ENCODE measurements at places on chromosomes 12 and 14. TPM values are rescaled to one million over a fixed set of nuclear protein-coding genes. Genes with fewer than 3 reads are reported as not detected.

GRCh38 chr14:67987606-67988005 lies 168.0 kb downstream of the RAD51B start:
- no peak overlapping the region for H3K27ac ChIP-seq
- no peaks in the 10 kb centered on the region for H3K36me3 ChIP-seq
- no peak overlapping the region for H3K4me3 ChIP-seq

GRCh38 chr14:35438910-35439713 lies 34.6 kb upstream of the NFKBIA start:
- no peak overlapping the region for H3K27ac ChIP-seq
- H3K36me3 ChIP-seq: no peaks in the 10 kb centered on the region
- no peak overlapping the region for H3K4me3 ChIP-seq
- no peaks in the 10 kb centered on the region for H3K27me3 ChIP-seq
- DNase-seq: no peak
- H3K4me1 ChIP-seq: no peaks in the 10 kb centered on the region

GRCh38 chr14:64755781-64756221 lies 51.6 kb downstream of the PLEKHG3 start:
- H3K4me1 ChIP-seq: peaks cover 8% of the 10 kb centered on the region
- no peaks in the 10 kb centered on the region for H3K27me3 ChIP-seq
- no peak overlapping the region for H3K27ac ChIP-seq
- DNase-seq: peak; percentile 78
- no peaks in the 10 kb centered on the region for H3K36me3 ChIP-seq

DNA sequence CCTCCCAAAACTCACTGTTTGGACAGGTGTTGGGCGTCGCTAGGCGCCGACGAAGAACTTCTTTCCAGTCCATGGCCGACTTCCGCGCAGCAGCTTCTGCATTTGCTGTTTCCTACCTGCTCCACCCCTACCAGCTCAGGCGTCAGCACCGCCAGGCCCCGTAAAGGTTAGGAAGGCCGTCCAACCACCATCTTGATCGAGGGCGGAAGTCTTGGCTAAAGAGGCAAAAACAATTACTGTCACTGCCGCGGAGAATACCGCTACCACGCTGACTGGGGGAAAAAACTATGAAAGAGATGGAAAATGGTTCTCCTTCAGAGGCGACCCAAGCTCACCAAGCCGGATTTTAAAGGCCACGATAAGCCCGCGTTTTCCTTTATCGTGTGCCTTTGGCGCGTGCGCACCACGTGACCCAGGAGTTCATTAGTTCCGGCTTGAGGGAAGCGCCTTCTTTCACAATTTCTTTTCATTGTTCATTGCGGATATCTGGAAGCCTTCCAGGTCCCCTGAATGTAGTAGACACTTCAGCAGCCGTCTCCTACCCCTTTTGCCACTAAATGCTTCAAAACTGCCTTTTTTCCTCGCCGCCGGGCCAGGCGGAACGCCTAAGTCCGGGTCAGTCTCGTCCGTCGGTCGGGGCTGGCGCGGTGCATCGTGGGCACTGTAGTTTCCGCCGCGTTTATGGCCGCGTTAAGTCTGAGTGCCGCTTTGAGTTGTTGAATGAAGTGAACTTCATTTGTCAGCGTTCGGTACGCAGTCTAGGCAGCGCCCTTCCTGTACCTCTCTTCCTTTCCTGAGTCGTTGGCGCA lies at the start of the genes PPP2R3C and PRORP:
Gene PPP2R3C (minus strand): TSS at position 104 of the 809 bp plus-strand sequence. CDS start 31 bp downstream, at position 73.
Gene PRORP (plus strand): TSS at position 666 of the 809 bp plus-strand sequence. CDS start 694 bp downstream, outside the sequence.
- H3K27ac ChIP-seq: peak within 1 kb of the TSS; percentile 94
- no peaks in the 10 kb centered on the region for H3K27me3 ChIP-seq
- peak; percentile 91 for DNase-seq
- peak within 1 kb of the TSS; percentile 72 for H3K4me3 ChIP-seq
- peaks cover 9% of the 10 kb centered on the region for H3K4me1 ChIP-seq

DNA sequence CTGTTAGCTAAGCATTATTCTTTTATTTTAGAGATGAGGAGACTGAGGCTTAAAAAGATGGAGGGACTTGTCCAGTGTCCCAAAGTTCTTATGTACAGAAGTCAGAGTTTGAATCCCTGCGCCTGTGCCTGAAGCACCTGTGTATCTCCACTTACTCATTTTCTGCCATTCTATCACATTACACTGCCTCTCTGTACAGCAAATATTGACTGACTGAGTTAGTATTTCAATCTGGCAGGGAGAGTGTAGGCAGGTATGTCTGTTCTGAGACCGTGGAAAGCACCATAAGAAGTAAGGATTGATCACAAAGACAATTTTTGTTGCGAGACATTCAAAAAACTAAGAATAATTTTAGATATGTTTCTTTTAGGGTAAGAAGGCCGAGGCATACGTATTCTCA lies 162.7 kb downstream of the KITLG start:
- H3K27me3 ChIP-seq: no peaks in the 10 kb centered on the region
- no peak overlapping the region for H3K27ac ChIP-seq
- H3K4me3 ChIP-seq: no peak overlapping the region
- no peaks in the 10 kb centered on the region for H3K4me1 ChIP-seq
- no peaks in the 10 kb centered on the region for H3K36me3 ChIP-seq

DNA sequence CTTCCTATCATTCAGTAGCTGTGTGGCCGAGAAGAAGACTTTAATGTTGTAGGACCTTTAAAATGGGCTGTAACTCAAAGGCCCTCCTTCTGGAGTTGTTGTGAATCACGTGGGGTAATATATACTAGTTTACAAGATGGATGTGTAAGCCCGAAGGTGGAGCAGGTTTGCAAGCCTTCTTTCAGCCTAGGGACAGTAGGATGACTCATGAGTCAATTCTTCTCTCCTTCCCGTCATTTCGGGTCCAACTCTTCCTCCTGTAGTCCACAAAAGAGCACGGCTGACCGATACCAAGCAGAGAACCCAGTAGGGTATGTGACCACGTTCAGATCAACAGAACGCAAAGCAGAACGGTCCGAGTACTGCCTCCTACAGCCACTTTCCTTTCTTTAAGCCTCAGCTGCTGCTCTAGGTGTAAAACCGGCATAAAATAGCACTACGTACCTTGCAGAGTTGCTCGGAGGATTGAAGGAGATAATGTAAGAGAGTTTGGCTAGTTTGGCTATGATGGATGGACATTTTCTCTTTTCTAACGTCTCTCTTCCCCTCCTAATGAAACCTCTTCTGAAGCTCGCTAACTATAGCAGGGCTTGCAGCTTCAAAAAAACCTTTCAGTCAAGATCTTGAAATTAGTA lies 1.3 kb upstream of the RASSF3 start:
- peak overlapping the region; percentile 57 for H3K4me3 ChIP-seq
- peak overlapping the region; percentile 97 for H3K27ac ChIP-seq
- H3K27me3 ChIP-seq: no peaks in the 10 kb centered on the region
- H3K36me3 ChIP-seq: no peaks in the 10 kb centered on the region

DNA sequence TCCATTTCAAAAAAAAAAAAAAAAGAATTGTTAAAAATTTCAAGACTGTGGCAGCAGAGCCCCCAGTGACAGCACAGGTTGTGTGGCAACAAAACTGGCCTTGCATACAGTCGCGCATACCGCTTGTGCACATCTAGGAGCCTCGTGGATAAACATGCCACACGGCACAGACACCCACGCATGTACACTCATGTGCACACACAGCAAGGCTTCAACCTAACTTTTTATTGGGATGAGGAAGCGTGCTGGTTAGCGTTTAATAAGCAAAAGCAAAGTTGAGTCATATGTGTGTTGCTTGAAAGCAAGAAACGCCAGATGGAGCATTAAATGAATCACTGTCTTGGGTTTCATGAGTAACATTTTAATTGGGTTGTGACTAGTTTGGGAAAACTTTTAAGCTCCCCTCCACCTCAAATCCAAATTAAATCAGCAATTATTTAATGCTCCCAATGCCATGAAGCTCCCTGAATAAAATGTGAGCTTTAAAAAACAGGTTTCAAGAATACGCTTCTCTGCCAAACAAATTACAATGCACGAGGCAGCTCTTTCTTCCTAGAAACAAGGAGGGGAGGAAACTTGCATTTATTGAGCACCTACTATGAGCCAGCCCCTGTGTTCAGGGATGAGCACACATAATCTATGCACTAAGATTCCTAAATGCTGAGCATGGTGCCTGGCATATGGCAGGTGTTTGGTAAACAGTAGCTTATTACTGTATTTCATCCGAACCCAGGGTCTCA lies 35.7 kb upstream of the EML1 start:
- DNase-seq: no peak
- no peak overlapping the region for H3K4me3 ChIP-seq
- H3K27me3 ChIP-seq: no peaks in the 10 kb centered on the region
- H3K36me3 ChIP-seq: no peaks in the 10 kb centered on the region

DNA sequence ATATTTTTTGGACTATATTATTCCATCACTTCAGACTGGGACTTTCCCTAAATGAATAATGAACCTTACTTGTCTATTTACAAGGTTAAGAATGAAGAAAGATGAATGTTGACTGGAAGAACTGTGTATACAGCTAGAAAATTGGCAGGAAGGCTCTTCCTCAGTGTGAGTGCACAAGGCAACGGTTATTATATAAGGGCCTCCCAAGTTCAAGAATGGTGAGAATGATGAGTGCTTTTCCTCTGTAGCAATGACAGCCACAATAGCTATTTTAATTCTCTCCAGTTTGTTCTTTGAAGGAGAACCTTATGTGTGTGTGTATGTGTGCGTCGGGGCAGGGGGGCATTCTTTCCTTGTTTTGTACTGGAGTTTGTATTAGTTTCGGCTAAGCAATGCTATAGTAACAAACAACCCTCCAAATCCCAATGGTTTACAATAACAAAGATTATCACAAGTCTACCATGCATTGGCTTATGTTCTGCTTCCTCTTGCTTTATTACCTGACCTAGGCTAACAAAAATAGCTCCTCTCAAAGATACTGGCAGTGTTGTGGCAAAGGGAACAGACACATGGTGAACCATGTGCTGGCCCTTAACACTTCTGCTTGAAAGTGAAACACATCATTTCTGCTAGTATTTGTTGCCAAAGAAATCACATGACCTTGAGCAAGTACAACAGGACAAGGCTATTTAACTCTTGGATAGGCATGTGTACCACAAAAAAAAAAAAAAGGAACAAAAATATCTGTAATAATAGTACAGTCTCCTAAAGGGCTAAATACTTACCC lies 139.5 kb downstream of the RMST start:
- no peak for DNase-seq
- H3K4me3 ChIP-seq: no peak overlapping the region
- no peaks in the 10 kb centered on the region for H3K4me1 ChIP-seq
- H3K27me3 ChIP-seq: no peaks in the 10 kb centered on the region
- no peaks in the 10 kb centered on the region for H3K36me3 ChIP-seq

MYO1H gene
- total RNA-seq: 0.21 TPM

DPF3 gene
- total RNA-seq: 6.7 TPM

ERBB3 gene
- 158 TPM for total RNA-seq

CPNE6 gene
- total RNA-seq: not detected

CLEC1B gene
- not detected for total RNA-seq
